ENCODE measurements at places on chromosomes 5 and 9. TPM values are rescaled to one million over a fixed set of nuclear protein-coding genes. Genes with fewer than 3 reads are reported as not detected.

INSL6 gene
- not detected for total RNA-seq

DCAF10 gene
- 31.2 TPM for total RNA-seq

TMOD1 gene
- total RNA-seq: 10.5 TPM

ROPN1L gene
- total RNA-seq: 2.0 TPM

PDE6A gene
- not detected for total RNA-seq

GRIN1 gene
- 0.94 TPM for total RNA-seq

HK3 gene
- 0.77 TPM for total RNA-seq

DDX31 gene
- 16.0 TPM for total RNA-seq

TUSC1 gene
- total RNA-seq: 3.4 TPM

GPR150 gene
- not detected for total RNA-seq

NUTM2F gene
- total RNA-seq: not detected

ACER2 gene
- total RNA-seq: 9.2 TPM

RNF14 gene
- total RNA-seq: 39.8 TPM

CTSV gene
- 6.7 TPM for total RNA-seq

TAF11L5 gene
- not detected for total RNA-seq

IL9 gene
- total RNA-seq: not detected

MARVELD2 gene
- 62.5 TPM for total RNA-seq

MTAP gene
- 77.4 TPM for total RNA-seq

FOXD4L3 gene
- not detected for total RNA-seq

IL7R gene
- not detected for total RNA-seq

ALDH1A1 gene
- total RNA-seq: 417 TPM

FCN2 gene
- not detected for total RNA-seq

TAS2R1 gene
- total RNA-seq: not detected

HAND1 gene
- total RNA-seq: 17.9 TPM

MAMDC2 gene
- total RNA-seq: 4.0 TPM

ABO gene
- 3.7 TPM for total RNA-seq

CLIC3 gene
- 38.6 TPM for total RNA-seq

PDZD2 gene
- total RNA-seq: 4.3 TPM

PCDHGA8 gene
- total RNA-seq: 1.3 TPM

CARD19 gene
- 17.7 TPM for total RNA-seq

CHSY3 gene
- total RNA-seq: 0.86 TPM

SLC27A6 gene
- total RNA-seq: 12.8 TPM

PROB1 gene
- 0.69 TPM for total RNA-seq

ANKRD20A1 gene
- 3.3 TPM for total RNA-seq

DMRT1 gene
- total RNA-seq: not detected

TMEM215 gene
- total RNA-seq: 0.27 TPM

SPATA31A5 gene
- not detected for total RNA-seq

IL31RA gene
- total RNA-seq: not detected

NCS1 gene
- total RNA-seq: 22.2 TPM

CAMK4 gene
- total RNA-seq: 15.6 TPM

DOCK2 gene
- 0.82 TPM for total RNA-seq

PDE8B gene
- 16.7 TPM for total RNA-seq

CCL21 gene
- not detected for total RNA-seq

IFNE gene
- total RNA-seq: 0.19 TPM

PCDHA7 gene
- total RNA-seq: 2.5 TPM

NIPAL4 gene
- total RNA-seq: 0.46 TPM

PCDHGB5 gene
- total RNA-seq: 2.6 TPM

SLCO6A1 gene
- 0.43 TPM for total RNA-seq

PCDHB13 gene
- 4.7 TPM for total RNA-seq

SLC46A2 gene
- total RNA-seq: 0.14 TPM

TPM2 gene
- total RNA-seq: 241 TPM

HNRNPA0 gene
- total RNA-seq: 67.0 TPM

LCN9 gene
- total RNA-seq: 2.0 TPM
